NCI-H1436 treated with DMSO at 0.1 percent for 48 hours (cell line): ENCODE measurements at places on chromosomes 6 and 20.

GRCh38 chr6:33960345-33961313, 156.8 kb upstream of the MLN start:
- no peak for DNase-seq

DNA sequence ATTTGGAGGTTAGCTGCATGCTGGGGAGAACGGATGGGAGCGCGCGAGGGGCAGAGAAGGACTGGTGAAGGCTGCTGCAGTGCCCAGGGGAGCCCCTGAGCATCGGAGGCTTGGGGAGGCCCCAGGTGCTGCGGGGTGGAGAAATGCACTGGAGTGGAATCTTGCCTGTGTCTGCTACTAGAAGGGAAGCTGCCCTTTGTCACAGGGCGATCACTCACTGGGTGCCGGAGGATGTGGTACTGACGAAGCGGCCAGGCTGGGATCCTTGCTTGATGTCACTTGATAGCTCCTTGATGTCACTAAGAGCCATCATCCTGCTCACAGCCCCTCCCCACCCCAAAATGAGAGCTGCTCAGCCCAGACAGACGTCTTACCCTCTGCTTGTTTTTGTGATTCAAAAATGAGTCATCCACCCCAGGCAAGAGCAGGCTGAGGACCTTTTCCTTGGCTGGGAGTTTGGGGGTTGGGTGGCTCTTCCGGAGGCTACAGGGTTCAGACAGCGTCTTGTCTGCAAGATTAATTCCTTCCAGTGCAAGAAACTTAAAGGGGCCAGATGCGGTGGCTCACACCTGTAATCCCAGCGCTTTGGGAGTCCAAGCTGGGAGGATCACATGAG, 62.6 kb upstream of the PMEPA1 start:
- DNase-seq: no peak

DNA sequence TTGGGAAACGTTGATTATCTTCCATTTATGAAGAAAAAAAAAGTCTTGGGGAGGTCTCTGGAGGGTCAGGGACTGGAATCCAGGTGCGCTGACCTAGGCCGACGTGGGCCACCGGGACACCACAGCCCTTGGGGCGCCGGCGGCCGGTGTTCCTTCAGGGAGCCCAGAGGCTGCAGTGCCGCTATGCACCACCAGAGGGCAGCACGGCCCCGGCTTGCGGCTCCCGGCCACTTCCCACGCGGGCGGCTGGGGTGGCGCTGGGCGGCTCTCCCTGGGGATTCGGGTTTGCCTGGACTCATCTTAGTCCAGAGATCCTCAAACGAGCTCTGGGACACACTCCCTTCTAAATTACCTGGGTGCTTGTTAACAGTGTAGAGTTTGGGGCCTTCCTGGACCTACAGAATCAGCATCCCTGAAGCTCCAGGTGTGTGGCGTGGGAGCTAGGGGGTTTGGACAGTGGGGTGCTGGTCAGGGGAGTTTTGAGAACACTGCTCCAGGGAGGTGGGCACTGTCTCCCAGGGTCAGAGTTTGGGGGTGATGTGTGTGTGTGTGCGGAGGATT, 23.0 kb upstream of the GTSF1L start:
- DNase-seq: no peak

- DNase-seq: no peak
These were observed 21.3 kb downstream of the PRR18 start for GRCh38 chr6:166286839-166287271.

DNA sequence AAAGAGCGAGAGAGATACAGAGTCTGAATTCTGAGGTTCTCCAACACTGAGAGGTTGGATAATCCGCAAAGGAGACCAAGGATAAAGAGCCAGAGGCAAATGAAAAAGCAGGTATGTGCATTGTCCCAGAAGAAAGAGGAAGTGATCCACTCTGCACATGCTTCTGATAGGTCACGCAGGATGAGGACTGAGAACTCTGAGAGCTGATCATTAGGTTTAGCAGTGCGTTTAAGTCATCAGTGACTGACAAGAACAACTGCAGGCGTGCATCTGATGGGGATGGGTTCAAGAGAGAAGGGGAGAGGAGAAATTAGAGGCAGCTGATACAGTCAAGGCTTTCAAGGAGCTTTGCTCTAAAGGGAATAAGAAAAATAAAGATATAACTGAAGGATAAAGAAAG, 301.2 kb upstream of the SGK1 start:
- DNase-seq: no peak

DNA sequence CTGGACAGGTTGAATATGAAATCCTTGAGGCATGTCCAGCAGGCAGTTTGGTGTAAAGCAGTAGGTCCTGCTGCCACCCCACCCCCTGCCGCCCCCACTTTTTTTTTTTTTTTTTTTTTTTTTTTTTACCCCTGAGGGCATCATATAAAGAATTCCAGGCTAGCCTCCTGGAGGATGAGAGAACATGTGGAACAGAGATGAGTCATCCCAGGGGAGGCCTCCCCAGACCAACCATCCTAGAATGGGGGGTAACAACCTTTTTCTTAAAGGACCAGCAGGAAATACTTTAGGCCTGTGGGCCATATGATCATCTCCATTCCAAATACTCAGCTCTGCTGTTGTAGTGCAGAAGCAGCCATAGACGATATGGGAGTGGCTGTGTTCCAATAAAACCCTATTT, 170.9 kb downstream of the GJA10 start:
- DNase-seq: no peak

GRCh38 chr6:142485256-142485655, 183.4 kb downstream of the ADGRG6 start:
- no peak for DNase-seq

DNA sequence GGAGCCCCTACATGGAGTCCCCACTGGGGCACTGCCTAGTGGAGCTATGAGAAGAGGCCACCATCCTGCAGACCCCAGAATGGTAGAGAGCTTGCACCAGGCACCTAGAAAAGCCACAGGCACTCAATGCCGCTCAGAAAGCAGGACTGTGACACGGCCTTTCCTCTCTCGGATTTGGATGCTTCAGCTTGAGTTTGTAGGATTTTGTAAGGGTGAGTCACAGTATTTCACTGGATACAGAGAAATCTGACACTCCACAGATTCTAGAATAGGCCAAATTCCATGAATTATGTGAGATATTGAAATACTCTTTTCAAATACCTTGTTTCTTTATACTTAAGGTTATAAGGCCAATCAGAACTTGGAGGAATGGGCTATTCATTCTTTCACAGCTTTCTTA, 424.5 kb downstream of the HTR1B start:
- DNase-seq: no peak

GRCh38 chr6:143513410-143513809, 1.9 kb upstream of the FUCA2 start:
- no peak for DNase-seq
